C1 segment of cervical spinal cord (tissue), 14 donors: ENCODE measurements at places on chromosomes 1 and 21.

DNA sequence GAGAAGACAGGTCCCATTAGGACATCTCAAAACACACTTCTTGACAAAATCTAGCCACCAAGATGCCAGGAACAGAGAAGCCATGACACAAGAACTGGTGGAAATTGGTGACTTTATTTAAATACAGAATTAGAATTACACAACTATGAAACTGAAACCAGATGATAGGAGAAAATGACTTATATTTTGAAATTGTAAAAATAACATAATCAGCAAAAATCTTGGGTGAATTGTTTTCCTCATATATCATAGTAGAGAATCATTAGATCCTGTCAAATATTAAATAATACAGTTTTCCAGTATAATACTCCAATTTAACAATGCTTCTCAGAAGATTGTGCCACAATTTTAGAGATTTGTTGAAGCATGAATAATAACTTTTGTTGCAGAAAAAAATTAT lies 81.5 kb upstream of the MROH9 start:
- DNase-seq = no peak

GRCh38 chr1:54190526-54190925 lies 9.3 kb downstream of the CYB5RL start:
- no peak for DNase-seq

DNA sequence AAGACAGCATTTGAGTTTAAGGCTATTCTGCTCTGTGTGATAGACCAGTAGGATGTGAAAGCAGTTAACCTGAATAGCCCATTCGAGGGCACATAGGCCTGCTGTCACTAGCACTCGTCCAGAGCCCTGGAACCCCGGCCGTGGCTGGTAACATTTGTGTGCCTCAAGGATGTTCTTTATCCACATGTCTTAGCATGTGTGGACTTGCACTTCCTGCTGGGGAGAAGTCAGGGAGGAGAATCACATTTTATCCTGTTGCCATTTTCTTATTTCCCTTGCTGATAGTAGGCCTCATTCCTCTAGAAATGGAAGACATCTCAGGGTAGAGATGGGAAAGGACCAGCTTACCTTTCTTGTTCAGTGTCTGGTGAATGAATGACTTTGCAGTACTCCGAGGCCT lies 54.7 kb downstream of the VPS13D start:
- no peak for DNase-seq

DNA sequence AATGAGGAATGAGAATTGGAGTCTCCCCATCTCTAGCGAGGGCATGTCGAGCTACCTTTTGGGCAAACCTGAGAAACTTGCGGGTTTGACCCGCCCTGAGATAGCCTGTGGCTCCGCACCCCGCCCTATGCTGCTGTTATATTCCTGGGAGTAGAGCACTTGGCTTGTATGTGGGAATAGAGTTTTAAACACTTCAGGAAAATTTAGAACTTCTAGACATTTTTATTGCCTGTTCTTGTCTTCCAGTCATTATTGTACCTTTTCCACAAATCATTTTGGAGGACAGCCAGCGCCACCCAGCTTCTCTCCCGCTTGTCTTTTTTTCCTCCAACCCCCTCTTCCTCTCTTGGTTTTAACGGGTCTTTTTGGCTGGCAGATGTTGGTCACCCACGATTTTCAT lies 738 bp downstream of the GNPAT start:
- no peak for DNase-seq

DNA sequence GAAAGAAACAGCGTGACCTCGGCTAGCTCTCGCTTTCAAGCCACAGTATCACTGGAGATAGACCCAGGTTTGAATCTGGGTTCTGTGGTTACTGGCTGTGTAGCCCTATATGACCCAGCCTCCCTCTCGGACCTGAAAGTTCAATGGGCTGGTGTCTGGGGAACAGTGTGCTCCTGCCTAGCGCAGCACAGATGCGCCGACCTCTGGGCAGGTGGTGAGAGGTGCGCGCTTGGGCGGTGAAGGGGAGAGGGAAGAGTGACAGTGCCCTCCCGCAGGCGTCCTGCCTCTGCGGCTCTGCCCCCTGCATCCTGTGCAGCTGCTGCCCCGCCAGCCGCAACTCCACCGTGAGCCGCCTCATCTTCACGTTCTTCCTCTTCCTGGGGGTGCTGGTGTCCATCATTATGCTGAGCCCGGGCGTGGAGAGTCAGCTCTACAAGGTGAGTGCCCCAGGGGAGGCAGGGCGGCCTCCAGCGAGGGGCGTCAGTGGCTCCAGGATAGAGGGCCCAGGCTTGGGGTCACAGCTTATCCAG lies 10.5 kb downstream of the SERINC2 start:
- no peak for DNase-seq

- DNase-seq = no peak
Observed at GRCh38 chr1:178609015-178609414, 96.1 kb downstream of the TEX35 start.

GRCh38 chr1:195569934-195570333 lies 1038.3 kb downstream of the KCNT2 start:
- DNase-seq = no peak

GRCh38 chr21:42565886-42566523 lies 52.4 kb downstream of the SLC37A1 start:
- no peak for DNase-seq

DNA sequence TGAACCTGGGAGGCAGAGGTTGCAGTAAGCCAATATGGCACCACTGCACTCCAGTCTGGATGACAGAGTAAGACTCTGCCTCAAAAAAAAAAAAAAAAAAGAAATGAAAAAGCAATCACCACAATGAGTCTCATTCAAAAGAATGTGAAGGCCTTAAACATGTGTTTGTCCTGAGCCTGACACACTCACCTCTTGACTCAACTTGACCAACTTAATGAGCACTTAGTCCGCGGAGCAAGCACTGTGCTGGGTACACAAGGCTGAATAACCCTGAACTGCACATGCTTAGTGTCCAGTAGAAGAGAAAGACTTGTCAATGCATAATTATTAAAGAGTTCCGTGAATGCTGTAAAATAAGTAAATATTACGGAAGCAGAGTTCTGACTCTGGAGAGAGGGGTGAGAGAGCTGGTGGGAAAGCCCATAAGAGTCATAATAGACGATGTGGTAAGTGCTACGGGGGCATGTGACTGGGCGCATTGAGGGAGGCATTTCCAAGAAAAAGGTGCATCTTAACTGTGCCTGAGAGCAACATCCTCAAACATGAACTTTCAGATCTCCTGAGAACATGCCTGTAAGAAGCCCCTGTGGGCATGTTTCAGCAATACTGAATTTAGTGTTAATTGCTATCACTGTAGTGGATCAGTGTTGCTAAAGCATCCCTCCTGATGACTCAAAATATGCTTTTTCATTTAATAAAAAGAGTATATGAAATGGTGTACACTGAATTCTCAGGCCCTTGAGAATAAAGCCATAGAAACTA lies 27.2 kb downstream of the MCOLN2 start:
- DNase-seq = no peak

DNA sequence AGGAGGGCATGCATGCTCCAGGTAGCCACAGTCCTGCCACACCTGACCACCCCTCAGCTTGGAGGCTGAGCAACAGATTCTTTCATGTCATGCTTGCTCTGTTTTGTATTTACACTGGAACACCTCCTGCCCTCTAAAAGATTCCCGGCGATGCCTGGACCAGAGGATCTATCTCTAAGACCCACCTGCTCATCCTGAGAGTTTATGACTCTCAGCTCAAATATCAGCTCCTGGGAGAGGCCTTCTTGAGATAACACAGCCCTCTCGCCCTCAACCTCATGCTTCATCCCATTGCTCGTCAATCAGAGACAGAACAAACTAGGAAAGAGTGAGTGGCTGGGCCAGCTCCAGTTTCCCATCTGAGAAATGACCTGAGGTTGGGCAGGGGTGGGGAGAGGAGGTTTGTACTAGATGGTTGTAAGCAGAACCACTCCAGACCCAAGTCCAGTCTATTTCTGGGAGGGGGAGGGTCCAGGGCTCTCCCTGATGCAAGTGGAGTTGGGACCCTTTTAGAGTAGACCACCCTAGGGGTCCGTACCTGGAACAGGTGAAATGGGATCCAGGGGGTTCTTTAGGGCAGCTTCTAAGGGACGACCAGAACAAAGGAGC lies 524.5 kb downstream of the MATN1 start:
- no peak for DNase-seq

DNA sequence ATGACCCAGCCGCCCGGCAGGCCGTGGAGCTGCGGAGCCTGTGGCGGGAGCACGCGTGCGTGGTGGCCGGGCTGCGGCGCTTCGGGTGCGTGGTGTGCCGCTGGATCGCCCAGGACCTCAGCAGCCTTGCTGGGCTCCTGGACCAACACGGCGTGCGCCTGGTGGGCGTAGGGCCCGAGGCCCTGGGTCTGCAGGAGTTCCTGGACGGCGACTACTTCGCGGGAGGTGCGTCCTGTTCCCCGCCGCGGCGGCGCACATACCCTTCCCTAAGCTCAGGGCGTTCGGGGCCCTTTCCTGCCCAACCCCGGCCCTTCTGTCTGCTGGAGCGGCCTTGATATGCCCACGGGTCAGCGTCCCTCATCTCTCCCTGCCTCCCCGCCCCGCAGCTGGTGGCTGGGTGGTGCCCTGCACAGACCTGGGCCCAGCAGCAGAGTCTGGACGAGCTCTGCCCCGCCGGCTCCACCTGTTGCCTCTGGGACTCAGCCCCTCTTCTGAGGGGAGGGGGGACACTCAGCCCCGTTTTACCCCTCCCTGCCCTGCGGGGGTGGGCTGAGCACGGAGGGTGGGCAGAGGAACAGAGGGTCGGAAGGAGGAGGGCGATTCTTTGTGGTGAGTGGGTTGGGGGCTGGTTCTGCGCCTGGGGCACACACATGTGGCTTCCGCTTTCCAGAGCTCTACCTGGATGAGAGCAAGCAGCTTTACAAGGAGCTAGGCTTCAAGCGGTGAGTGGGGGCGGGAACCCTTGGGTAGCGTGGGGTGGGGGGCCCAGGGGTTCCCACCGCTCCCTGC lies 688 bp downstream of the PRXL2B start:
- DNase-seq = no peak
